ENCODE measurements at places on chromosomes 16 and 17. TPM values are rescaled to one million over a fixed set of nuclear protein-coding genes. Genes with fewer than 3 reads are reported as not detected.

The PIPOX gene
- 0.71 TPM for total RNA-seq

The PTX4 gene
- not detected for total RNA-seq

The GP1BA gene
- not detected for total RNA-seq

The GLG1 gene
- 61.7 TPM for total RNA-seq

The NFATC3 gene
- 24.9 TPM for total RNA-seq

The SLC6A4 gene
- under 0.01 TPM for total RNA-seq

The KRTAP9-8 gene
- total RNA-seq = not detected

The ENKD1 gene
- 23.1 TPM for total RNA-seq

The TSPAN10 gene
- total RNA-seq = 2.5 TPM

The TAT gene
- total RNA-seq = not detected

The DPEP3 gene
- total RNA-seq = not detected

The COIL gene
- total RNA-seq = 14.1 TPM

The ARSG gene
- 3.5 TPM for total RNA-seq

The TUBG2 gene
- total RNA-seq = 21.0 TPM

Measured in M059J (cell line).